B cell (primary cell): ENCODE measurements at places on chromosomes 4 and X.

DNA sequence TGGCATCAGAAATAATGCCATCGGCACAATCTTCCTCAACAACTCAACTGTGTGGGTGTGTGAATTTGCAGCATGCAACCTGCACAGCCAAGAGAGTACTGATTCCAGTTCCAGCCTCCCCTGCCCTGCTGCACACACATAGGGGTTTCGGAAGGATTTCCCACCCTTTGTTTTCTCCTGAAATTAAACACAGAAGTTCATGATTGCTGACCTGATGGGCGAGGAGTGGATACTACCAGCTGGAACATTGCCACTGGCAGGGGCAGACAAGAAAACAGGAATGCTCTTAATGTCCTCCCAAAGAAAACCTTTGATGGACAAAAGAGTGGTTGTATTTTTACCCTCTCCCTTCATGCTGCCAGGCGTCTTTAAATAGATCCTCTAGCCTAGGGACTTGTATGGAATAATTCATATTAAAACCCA is 4.8 kb downstream of the NDP start:
- no peak for DNase-seq

DNA sequence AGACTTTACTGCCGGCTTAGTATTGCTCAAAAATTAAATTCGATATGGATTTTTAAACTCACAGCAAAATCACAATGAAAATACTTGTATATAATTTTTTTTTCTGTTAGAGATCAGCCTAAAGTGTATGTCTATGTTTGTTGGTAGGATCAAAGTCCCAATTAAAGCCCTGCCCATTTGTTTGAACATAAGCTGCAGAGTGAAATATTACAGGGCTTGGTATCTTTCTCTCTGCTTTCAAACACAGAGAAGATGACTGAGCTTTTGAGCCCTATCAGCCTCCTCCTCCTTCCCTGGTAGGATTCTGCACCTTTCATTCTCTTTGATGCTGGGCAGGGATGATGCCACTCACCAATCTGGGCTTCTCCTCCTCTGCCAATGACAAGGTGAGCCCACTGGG is 345.4 kb downstream of the PPP1R2C start:
- no peak for DNase-seq

GRCh38 chr4:179867300-179867878 is 2375.8 kb upstream of the TENM3 start:
- DNase-seq, result peak; percentile 68

- DNase-seq, result no peak
These were observed 3.1 kb downstream of the JADE1 start for GRCh38 chr4:128812442-128813235.

GRCh38 chr4:86965019-86965976 is 30.5 kb downstream of the AFF1 start:
- DNase-seq, result peak; percentile 63

DNA sequence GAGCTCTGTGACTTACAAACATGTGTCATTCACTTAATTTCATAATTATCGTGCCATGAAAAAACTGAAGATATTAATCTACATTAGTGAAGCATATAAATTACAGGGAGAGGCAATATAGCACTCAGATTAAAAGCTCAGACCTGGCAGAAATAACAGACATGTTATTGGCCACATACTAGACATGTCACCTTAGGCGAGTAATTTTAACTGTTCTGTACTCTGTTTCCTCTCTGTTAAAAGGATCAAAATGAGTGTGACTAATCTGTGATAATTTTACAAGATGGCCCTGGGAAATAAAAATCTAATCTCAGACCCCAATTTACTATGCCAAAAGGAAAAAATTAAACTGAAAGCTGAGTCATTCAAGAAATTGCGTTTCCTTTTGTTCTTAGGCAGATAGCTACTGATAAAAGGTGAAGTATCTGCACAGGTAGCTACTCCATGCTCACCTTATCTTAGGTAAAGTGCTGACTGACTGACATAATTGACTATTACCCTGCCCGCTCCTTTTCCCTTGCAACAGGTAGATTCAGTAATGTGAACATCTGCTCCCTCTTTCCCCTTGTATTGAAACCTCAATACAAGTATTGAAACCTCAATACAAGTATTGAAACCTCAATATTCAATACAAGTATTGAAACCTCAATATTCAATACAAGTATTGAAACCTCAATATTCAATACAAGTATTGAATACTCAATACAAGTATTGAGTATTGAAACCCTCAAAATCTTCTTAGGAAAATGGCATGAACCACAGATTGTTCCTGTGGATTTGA is 33.2 kb downstream of the RELL1 start:
- DNase-seq, result no peak

GRCh38 chrX:130058652-130059051 is 51.6 kb downstream of the ELF4 start:
- no peak for DNase-seq

GRCh38 chr4:2537011-2537830 is 774 bp downstream of the FAM193A start:
- peak; percentile 82 for DNase-seq

DNA sequence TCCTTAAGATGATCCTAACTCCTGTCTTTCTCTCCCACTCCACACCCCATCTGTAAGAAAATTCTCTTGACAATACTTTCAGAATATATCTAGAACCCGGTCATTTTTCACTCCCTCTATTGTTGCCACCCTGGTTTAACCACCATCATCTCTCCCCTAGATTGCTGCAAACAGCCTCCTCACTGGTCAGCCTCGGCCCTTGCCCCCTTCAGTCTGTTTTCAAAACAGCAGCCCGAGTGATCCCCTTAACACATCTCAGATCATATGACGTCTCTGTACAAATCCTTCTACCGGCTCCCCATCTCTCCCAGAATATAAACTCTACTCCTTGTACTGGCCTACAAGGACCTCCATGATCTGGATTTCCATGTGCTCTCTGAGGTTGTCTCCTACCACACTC is 35.2 kb upstream of the F9 start:
- DNase-seq, result no peak
